ENCODE measurements at places on chromosomes 6 and 20.
A peak's percentile ranks its signal among the peaks of the same experiment; 100 is the strongest.

- DNase-seq: peak; percentile 68
These were observed 39.0 kb downstream of the GMPR start for GRCh38 chr6:16277101-16277981.

DNA sequence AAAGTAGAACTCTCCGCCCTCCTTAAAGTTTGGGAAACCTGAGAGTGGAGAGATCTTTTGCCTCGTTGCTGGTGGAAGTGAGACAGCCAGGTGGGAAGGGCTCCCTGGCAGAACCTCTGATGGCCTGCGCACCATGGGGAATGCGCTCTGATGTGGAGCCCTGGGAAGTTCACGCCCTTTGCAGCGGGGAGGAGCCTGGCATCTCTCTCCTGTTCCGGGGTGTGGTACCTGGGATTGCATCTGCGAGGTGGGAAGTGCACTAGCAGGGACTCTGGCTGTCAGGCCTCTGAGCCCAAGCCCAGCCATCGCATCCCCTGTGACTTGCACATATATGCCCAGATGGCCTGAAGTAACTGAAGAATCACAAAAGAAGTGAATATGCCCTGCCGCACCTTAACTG, 159.8 kb downstream of the AKAP7 start:
- no peak for DNase-seq

DNA sequence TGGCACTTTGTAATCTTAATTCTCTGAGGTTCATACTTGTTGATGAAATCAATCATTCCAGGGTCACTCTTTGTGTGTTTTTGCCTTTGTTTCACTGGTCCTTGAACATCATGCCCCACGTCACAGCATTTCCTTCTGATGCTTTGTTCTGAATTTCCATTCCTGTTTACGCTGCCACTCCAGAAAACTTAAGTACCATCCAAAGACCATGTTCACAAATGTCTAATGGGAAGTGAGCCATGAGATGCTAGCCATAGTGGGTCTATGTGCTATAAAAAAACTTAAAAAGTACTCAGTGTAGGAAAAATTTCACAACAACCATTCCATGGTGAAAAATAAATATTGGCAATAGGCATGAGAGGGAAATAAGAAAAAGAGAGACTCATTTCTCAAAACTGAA, 232.0 kb downstream of the IBTK start:
- DNase-seq: no peak

DNA sequence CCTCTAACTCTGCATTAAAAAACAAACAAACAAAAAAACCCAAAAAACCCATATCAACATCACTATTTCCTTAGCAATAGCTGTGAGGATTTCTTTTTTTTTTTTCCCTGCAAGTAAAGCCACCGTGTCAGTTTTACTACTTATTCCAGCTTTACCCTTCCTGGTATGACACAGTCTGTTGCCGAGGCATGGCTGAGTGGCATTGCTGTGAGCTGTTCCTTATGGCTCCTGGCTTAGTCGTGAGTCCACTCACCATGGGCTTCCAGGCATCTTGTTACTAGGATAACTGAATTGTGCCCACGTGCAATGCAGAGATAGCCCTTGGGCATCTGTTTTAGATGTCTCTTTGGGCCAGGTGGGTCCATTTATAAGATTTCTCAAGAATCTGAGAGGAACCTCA, 84.8 kb downstream of the LRRC1 start:
- DNase-seq: no peak

DNA sequence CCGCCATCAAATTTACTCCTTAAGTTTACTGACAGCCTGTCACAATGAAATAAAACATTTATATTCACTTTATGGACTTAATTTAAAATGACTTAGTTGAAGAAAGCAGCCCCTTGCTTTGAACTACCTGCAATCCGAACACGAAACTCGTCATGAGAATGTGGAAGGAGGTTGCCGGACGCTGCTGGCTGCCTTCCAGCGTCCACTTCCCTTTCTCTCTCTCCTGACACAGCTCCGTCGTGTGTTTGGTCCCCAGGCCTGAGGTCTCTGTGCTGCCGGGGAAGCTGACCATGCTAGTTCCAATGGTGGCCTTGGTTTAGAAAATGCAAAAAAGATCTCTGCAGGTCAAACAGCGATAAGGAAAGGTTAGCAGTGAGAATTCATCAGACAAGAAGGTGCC, 519.7 kb downstream of the CDH26 start:
- no peak for DNase-seq

DNA sequence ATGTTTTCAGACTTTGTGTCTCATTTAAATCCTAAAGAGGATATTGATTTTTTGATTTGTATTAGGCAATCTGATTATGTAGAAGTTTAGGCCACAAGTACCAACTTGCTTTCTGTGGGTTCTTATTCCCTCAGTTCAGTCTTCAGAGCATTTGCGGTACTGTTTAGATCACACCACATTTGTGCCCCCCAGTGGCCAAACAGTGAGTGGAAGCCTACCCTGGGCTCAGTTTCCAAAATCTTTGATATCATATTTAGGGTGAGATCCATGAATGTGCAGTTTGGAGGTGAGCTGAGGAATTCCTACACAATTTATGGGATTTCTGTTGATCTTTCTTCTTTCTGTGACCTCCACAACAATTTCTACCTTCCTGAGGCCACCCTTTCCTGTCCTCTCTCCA, 92.3 kb upstream of the FUT9 start:
- peak; percentile 12 for DNase-seq

DNA sequence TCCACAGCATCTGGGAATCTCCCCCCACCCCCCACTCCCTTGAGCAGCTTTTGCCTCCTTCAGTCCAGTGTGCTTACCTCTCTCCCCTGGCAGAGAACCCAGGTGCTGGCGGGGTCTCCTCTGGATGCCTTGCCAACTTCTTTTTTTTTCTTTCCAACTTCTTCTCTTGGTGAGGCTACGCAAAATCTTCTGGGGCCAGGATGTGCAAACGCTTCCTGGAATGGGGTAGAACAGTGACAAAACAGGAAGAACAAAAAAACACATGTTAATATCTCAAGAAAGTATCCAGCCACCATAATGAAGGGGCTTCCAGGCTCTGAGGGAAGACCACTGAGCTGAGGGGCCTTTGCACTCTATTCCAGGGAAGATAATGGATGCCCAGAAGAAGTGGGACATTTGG, 53.9 kb upstream of the DDR1 start:
- no peak for DNase-seq

GRCh38 chr20:38245753-38246152, 14.8 kb downstream of the KIAA1755 start:
- DNase-seq: no peak

DNA sequence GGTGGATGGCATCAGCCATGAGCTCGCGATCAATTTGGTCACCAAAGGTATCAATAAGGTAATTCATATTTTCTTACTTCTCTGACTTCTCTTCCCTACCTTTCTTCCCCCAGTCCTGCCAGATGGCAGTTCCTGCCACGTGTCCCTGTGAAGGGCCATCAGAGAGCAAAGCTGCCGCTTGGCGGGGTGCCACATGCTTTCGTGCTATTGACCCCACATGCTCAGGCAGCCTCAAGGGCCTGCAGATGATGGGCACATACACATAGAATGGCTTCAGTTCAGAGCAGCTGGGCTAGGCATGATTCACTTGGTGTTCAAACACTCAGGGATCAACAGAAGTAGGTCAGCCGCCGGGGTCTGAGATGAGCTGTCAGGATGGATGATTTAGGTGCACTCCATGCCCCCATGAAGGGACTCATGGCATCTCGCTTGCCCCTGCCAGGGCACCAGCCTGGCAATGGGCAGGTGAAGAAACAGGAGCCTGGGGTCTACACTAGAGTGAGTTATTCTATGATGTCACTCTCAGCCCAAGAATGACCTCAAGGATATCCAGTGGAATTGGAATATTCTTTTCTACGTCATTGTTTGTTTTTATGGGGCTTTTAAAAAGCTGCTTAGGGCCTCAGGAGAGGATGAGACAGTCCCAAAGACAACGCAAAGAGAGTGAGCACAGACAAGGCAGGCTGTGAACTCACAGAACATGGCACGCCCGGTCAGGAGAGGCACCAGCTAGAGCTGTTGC, 25.5 kb downstream of the BANF2 start:
- DNase-seq: no peak

DNA sequence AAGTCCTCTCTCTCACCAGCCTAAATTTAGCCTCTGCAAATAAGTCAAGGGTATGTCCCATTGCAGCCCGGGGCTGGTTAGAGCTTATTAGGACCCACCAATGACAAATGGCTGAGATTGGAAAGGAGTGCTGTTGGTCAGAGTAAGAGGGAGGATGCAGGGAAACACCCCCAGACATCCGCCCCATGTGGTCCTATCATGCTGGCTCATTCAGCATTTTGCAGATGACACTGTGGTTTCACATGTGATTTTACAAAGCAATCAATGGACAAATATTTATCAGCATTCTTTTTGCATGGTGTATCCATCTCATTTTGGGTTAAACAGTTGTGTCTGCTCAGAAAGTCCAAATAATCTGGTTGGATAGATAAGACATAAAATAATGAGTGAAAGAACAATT, 152.2 kb upstream of the EXOC2 start:
- no peak for DNase-seq

GRCh38 chr20:7579888-7580287, 360.4 kb downstream of the HAO1 start:
- no peak for DNase-seq

DNA sequence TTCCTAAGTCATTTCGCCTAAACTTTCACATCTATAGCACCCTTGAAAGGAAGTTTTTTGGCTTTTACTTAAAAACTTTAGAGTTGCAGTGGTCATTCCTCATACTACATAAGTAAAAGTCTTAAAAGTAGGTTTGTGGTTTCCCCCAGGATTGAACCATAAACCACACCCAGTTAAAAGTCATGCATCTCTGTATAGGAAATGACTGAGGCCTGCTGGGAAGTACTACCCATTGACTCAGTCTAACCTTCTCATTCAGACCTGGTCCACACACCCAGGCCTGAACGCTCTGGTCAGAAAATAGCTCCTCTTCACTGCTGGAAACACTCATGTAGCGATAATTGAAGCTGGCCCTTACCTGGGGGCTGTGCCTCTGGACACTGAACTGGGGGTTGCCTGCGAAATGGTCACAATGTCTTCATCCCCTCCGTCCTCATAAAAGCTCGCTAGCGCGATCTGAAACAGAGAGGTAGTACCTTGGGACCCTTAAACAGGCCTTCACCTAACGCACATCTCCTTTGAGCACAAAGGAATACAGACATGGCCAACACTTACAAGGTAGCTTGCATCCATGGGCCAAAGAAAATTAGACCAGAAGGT, 2.6 kb downstream of the NSFL1C start:
- DNase-seq: no peak

- no peak for DNase-seq
These were observed 72.1 kb downstream of the SLC24A3 start for GRCh38 chr20:19284400-19285178.

DNA sequence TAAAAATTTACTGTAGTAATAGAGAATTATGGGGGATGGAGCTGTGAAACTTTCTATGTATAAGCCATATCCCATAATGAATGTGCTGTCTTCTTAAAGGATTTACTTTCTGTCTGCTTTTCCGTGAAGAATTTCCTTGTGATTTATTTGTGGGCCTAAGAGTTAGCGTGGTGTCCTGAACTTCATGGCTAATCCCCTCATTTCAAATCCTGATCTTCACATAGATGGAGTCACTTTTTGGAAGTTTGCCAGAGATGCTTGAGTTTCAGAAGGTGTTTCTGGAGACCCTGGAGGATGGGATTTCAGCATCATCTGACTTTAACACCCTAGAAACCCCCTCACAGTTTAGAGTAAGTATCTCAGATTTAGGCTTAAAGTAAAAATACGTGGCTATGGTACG, 19.4 kb upstream of the CLDN20 start:
- DNase-seq: no peak

GRCh38 chr6:85640821-85641220, 1.9 kb downstream of the SYNCRIP start:
- no peak for DNase-seq

- no peak for DNase-seq
These were observed 12.9 kb downstream of the LAMA5 start for GRCh38 chr20:62354031-62354808.

DNA sequence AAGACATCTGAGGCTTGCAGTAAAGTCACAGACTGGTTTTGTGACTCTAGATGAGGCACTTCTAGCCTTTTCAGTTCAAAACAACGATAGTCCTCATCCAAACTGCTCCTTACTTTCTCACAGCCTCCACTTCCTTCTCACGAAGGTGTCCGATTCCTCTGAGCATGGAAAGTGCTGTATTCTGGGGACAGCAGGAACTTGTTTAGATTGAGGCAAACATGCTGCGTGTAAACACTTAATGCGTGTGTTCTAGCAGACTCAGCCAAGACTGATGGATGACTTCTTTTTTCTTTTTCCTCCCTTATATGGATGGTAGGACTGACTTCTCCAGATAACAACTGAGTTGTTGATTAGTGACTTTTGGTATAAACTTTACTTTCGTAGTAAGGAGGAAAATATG, 80.2 kb upstream of the PRDM1 start:
- no peak for DNase-seq

GRCh38 chr20:35502352-35502751, 27.1 kb downstream of the C20orf173 start:
- DNase-seq: no peak

GRCh38 chr6:89430201-89430962, 2.6 kb upstream of the ANKRD6 start:
- DNase-seq: no peak

DNA sequence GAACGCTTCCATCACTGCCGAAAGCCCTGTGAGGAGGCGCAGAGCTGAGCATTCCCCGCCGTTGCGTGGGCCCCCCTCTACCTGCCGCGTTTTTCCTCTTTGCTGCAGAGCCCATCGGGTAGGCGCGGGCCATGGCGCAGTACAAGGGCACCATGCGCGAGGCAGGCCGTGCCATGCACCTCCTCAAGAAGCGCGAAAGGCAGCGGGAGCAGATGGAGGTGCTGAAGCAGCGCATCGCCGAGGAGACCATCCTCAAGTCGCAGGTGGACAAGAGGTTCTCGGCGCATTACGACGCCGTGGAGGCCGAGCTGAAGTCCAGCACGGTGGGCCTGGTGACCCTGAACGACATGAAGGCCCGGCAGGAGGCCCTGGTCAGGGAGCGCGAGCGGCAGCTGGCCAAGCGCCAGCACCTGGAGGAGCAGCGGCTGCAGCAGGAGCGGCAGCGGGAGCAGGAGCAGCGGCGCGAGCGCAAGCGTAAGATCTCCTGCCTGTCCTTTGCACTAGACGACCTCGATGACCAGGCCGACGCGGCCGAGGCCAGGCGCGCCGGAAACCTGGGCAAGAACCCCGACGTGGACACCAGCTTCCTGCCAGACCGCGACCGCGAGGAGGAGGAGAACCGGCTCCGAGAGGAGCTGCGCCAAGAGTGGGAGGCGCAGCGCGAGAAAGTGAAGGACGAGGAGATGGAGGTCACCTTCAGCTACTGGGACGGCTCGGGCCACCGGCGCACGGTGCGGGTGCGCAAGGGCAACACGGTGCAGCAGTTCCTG, 693 bp downstream of the FAM50B start:
- DNase-seq: no peak

GRCh38 chr6:30612687-30613248, 4.3 kb downstream of the PPP1R10 start:
- no peak for DNase-seq

DNA sequence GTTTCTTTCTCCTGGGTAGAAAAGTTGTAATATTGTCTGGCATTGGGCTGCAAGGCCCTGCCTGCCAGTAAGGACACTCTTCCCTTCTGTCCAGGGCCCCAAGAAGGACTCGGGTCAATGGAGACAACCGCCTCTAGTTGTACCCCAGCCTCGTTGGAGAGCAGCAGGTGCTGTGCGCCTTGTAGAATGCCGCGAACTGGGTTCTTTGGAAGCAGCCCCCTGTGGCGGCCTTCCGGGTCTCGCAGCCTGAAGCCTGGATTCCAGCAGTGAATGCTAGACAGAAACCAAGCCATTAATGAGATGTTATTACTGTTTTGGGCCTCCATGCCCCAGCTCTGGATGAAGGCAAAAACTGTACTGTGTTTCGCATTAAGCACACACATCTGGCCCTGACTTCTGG, 37.0 kb downstream of the PLCG1 start:
- no peak for DNase-seq

Measured in HuH-7 (cell line).